ENCODE measurements at places on chromosomes 16 and 17. TPM values are rescaled to one million over a fixed set of nuclear protein-coding genes. Genes with fewer than 3 reads are reported as not detected.

GRCh38 chr17:83196973-83197880, 117.8 kb downstream of the METRNL start:
- DNase-seq: peak; percentile 80

DNA sequence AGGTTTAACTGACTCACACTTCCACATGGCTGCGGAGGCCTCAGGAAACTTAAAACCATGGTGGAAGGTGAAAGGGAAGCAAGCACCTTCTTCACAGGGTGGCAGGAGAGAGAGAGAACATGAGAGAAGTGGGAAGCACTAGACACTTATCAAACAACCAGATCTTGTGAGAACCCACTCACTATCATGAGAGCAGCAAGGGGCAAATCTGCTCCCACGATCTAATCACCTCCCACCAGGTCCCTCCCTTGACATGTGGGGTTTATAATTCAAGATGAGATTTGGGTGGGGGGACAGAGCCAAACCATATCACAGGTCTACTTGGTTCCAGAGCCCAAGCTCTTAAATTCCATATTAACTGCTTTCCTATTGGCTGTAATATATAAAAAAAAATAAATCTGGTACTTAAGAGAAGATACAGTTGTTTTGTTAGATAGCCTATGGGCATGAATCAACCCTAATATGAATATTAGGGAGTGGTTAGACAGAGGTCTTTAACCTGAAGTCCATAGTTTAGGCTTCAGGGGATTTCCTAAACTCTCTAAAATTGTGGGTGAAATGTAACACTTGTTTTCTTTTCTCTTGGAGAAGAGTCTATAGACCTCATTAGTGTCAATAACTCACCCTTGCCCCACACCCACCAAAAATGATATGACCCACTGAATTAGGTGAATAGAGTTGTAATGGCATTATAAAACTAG, 56.7 kb downstream of the SKAP1 start:
- no peak for DNase-seq

DNA sequence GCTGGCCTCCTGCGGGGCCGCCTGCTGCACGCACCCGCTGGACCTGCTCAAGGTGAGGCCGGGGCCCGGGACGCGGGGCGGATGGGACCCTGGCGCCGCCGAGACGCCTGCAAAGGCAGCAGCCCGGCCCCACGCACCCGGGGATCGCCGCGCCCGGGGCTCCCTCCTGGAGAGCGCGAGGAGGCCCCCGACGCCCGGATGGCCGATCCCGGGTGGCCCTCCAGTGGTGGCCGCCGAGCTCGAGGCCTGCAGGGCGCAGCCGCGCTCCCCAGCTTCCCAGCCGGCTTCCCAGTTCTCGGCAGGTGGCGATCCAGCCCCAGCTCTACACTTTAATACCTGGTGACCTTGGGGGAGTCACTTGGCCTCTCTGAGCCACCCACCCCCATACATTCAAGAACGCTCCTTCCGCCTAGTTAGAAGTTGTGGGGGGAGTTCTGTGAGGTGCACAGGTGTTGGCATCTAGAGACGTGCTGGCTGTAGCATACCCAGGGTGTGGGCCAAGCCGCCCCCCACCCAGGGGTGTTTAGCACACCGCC, 452 bp downstream of the SLC25A10 start:
- no peak for DNase-seq

MAP2K4 gene
- total RNA-seq: 43.7 TPM

CDC6 gene
- 1.4 TPM for total RNA-seq

MPV17L gene
- 7.2 TPM for total RNA-seq
